ENCODE measurements at places on chromosomes 11 and 22. TPM values are rescaled to one million over a fixed set of nuclear protein-coding genes. Genes with fewer than 3 reads are reported as not detected.

Gene CYP2D6
- total RNA-seq: 0.14 TPM

Gene TMEM86A
- total RNA-seq: 4.1 TPM

Gene DYNC2H1
- total RNA-seq: 7.8 TPM

Gene MIOX
- total RNA-seq: not detected

- DNase-seq: peak; percentile 79
Measured at GRCh38 chr11:130400781-130401483, 27.5 kb downstream of the ADAMTS8 start.

GRCh38 chr22:24947881-24948280, 1.4 kb upstream of the LHFPL7 start:
- no peak for DNase-seq

GRCh38 chr11:73149105-73149504, 7.0 kb upstream of the FCHSD2 start:
- no peak for DNase-seq

Data from cardiac muscle cell (in vitro differentiated cells and primary cell).